Activated CD8-positive, alpha-beta memory T cell treated with anti-CD3 and anti-CD28 coated beads, Interleukin-2, amount 50 U/mL, for 4 hours (primary cell): ENCODE measurements at places on chromosomes 7 and 10.

DNA sequence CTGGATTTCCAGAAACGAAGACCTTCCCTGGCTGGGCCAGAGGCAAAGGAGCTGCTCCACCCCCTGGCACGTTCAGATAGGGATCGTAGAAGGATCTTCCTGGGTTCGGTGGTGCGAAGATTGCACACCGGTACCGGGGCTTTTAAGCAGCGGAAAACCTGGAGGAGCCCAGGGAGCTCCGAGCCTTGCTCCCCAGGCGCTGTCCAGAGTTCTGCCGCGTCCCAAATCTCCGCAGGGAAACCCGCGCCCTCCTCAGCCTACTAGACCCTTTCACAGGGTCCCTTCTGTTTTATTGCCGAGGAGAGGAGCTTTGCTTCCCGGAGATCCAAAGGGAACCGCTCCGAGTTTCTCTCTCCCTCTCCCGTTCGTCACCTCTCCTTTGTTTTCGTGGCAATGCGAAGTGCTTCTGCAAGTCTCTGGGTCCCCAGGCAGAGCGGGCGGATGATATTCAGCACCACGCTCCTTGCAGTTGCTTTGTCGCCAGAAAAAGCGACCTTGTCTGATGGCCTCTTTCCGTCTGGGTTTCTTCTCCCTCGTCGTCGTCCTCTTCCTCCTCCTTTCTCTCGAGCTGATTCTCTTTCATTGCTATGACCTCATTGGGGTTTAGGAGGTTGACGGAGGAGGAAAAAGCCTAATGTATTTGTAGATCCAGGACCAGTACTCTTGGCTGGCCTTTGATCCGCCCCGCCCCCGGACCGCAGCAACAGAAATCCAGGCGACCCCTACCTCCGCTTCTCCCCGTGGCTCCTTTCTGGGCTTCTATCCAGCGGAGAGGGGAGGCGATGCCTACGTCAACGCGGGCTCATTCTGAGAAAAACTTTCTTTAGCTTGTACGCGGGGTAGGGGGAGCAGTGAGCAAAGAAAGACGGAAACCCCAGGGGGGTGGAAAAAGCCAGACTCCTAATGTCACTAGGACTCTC lies at the start of gene TMEM196:
Gene TMEM196, minus strand, starts transcription at position 777 of the 920 bp plus-strand sequence. CDS start 921 bp downstream, outside the sequence.
- no peak for DNase-seq

GRCh38 chr7:25469669-25470068 lies 241.4 kb upstream of the NPVF start:
- no peak for DNase-seq

DNA sequence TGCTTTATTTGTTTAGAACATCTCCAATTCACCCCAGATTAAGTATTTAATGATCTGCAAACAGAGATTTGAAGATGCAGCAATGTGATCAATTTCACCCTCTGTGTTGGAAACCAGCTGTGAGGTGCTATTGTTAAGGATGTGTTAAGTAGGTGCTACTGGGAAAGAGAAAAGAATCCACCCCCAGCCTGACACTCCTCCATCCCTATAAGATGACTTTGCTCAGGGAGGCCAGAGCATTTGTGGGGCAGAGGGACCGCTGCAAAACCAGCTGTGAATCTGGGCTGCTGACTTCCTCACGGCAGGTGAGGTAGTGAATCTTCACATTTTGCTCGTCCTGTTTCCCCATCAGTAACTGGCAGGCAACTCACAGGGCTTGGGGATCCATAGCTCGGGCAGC lies 297.5 kb downstream of the GFRA1 start:
- no peak for DNase-seq

- DNase-seq: no peak
These were observed 126.0 kb downstream of the STRA8 start for GRCh38 chr7:135359615-135360014.

GRCh38 chr7:125396466-125397151 lies 467.0 kb upstream of the POT1 start:
- no peak for DNase-seq
